ENCODE measurements at places on chromosomes 1 and 21.
A peak's percentile ranks its signal among the peaks of the same experiment; 100 is the strongest.

- peak; percentile 1 for DNase-seq
Observed at GRCh38 chr1:91569411-91570119, 68.9 kb downstream of the CDC7 start.

DNA sequence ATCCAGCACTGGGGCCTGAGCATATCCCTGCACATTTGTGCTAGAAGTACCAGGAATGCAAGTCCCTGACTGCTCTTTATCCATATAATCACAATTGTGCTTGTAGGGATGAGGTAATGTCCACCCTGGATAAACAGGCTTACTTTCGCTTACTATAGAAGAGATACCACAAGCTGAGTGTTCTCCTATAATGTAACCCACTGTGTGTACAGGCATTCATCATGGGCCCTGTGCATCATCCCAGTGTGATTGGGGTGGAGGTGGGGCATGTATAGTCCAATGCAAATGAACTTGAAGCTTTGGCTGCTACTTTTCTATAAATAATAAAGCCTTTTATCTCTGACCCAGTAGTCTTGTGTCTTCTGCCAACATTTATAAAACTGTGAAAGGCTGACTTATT lies 69.3 kb downstream of the MAN1A2 start:
- no peak for DNase-seq

GRCh38 chr1:201153474-201154388 lies 543 bp downstream of the TMEM9 start:
- peak; percentile 90 for DNase-seq

- DNase-seq: no peak
Observed at GRCh38 chr21:23951251-23951650, 1656.0 kb downstream of the MRPL39 start.

DNA sequence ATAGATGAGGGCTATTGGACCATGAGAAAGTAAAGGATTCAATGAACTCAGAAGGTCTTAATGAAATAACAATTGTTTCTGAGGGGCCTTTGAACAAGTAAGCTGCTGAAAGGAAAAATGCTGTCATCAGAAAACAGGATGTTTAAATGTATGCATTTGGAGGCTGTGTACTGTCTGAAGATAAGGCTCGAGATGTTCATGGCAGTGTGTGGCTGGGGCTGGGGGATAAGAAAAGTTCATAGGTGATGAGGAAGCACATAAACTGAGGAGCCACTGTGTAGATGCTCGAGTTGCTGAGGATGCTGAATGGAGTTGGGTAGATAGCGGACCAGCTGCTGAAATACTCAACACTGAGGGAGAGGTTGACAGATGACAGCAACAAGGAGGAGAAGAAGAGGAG lies 17.8 kb downstream of the THEM4 start:
- no peak for DNase-seq

DNA sequence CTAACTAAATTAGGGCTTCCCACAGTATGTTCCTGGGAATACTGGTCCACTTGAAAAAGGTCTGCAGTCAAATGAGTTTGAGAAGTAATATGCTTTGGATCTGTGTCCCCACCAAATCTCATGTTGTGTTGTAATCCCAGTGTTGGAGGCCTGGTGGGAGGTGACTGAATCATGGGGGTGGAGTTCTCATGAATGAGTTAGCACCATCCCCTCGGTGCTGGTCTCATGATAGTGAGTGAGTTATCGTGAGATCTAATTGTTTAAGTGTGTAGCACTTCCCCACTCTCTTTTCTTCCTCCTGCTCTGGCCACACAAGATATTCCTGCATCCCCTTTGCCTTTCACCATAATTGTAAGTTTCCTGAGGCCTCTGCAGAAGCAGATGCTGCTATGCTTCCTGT lies 16.9 kb upstream of the DMRTB1 start:
- DNase-seq: no peak

GRCh38 chr1:236066828-236067386 lies 2.0 kb upstream of the NID1 start:
- DNase-seq: peak; percentile 88

DNA sequence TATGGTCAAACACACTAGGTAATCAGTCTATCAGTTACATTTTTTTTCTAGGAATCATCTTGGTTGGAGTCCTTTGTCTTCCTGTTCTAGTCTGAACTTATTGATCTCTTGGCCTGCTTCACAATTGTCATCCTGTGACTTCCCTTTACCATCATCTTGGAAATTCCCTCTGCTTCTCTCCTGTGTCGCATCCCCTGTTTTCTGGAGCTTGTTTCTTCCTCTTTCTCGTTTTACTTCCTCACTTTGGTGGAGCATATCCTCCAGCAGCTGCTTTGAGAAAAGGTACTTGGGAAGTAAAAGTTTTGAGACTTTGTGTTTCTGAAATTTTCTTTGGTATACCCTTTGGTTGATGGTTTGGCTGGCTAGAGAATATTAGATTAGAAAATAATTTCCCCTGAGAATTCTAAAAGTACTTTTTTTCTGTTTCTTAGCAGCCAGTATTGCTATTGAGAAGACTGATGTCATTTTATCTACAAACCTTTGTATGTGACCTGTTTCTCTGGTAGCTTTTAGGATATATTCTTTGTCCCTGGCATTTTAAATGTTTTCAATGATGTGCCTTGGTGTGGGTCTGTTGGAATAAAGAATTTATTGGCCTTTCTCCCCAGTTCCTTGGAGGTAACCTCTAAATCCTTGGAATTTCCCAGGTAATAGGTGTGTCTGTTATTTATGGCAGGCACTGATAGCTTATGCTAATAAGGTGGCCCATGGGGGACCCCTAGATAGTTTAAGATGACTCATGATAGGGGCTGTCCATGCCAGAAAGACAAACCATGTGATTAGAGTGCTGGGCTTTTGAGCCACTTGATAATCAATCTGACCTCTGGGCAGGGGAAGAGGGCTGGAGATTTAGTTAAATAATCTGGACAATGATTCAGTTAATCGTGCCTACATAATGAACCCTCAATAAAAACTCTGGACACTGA lies 6.1 kb upstream of the MYCL start:
- DNase-seq: no peak

GRCh38 chr21:15397258-15397657 lies 332.5 kb upstream of the NRIP1 start:
- no peak for DNase-seq

DNA sequence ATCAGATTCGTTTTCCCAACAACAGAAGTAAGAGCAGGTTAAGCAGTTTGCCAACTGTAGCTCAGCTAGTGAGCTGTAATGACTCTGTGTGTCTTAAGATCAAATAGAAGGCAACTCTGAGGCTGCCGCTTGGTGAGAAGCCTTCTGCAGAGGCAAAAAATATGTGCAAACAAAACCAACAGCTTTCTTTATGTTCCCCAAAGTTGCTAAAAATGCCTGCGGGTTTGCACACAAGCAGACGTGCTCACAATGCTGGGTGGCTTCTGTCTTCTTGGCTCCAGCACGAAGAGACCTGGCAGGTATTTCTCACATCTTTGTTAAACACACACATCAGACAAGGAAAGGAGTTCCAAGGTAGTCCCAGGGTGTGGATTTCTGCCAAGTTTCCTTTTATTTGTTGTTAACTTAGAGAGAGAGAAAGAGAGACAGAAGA lies 158.9 kb upstream of the JUN start:
- no peak for DNase-seq

GRCh38 chr1:68795956-68796355 lies 299.1 kb upstream of the DEPDC1 start:
- DNase-seq: no peak

GRCh38 chr1:197224160-197224559 lies 43.9 kb upstream of the CRB1 start:
- no peak for DNase-seq

GRCh38 chr1:24022581-24023361 lies 42.6 kb upstream of the SRSF10 start:
- DNase-seq: no peak

DNA sequence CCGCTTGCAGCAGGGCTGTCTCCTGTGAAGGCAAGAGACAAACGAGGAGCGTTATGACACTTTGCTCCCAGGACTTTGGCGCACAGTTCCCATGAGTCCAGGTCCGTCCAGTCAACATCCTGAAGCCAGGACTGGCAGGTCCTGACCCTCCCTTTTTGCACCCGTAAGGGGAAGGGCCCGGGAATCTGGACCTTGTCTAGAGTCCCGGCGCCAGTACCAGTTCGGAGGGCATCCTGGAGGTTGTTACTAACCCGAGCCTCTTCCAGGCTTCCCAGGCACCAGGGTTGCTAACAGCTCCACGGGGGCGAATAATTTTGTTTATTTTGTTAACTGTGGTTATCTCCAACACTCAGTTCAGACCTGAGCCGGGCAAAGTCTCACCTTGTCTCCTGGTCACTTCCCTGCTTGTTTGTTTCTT lies 682 bp upstream of the RWDD3 start:
- DNase-seq: no peak

DNA sequence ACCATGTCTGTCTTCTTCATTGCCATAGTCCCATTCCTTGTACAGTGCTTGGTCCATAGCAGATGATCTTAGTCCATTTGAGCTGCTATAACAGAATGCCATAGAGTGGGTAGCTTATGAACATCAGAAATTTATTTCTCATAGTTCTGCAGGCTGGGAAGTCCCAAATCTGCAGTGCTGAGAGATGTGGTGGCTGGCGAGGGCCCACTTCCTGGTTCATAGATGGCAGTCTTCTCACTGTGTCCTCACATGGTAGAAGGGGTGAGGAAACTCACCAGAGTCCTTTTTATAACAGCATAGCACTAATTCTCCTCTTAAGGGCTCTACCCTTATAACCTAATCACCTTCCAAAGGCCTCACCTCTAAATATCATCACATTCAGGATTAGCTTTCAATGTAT lies 23.1 kb upstream of the RAP1A start:
- DNase-seq: no peak

- no peak for DNase-seq
Observed at GRCh38 chr1:237677979-237678378, 212.7 kb downstream of the ZP4 start.

- DNase-seq: no peak
Observed at GRCh38 chr1:61434276-61434675, 290.7 kb downstream of the TM2D1 start.

GRCh38 chr1:230399321-230400006 lies 26.7 kb downstream of the PGBD5 start:
- DNase-seq: no peak
